Muscle of back (tissue), 13 donors: ENCODE measurements at places on chromosomes 11 and 22. TPM values are rescaled to one million over a fixed set of nuclear protein-coding genes. Genes with fewer than 3 reads are reported as not detected.

- DNase-seq = no peak
Measured at GRCh38 chr11:119306373-119306890, 10.5 kb downstream of the MCAM start.

DNA sequence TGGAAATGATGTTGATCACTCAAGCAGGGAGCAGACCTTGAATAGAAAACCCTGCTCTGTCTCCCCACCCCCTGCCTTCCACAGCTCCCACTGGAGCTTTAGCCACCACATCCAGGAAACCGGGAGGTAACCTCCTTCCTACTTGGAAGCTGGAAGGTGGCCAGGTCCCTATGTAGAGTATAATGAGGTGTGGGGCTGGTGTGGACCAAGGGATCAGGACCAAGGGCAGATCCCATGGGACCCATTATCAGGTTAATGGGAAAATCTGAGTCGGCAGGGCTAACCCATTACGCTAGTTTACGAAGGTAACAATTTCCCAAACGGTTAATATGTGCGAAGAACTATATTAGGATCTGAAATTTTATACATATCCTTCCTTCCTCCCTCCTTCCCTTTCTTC, 321.9 kb downstream of the MIAT start:
- no peak for DNase-seq

DNA sequence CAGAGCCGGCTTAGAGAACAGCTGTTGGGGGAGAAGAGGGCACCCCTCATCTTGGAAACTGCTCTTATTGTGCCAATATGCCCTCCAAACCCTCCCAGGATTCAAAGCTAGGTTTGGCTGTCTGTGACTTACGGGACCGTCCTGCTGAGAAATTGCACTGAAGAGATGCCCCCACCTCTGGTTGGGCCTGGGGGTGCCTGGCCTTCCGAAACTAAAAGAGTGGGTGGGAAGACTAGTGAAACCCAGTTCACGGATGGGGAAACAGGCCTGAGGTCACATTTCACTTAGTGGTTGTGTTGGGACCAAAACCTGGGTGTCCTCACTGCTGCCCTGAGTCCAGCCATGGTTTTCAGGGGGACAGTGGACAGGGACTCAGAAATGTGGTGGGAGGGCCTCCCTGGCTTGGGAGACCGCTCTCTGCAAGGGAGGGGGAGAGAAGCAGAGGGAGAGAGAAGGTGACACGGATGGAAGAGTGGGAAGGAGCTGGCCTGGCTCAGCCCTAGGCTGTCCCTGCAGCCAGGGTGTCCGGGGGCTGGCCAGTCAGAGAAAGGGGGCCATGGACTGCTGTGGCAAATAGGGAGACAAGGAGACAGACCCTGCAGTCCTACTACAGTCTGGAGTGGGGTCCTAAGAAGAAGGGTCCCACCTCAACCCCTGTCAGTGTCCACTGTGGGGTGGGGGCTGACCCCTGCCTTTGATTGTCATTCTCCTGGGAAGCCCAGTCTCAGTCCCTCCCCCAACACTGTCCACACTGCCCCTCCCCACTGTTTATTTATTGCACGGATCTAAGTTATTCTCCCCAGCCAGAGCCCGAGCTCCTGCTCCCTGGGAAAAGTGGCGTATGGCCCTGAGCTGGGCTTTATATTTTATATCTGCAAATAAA, 13.6 kb downstream of the MAFF start:
- no peak for DNase-seq

DNA sequence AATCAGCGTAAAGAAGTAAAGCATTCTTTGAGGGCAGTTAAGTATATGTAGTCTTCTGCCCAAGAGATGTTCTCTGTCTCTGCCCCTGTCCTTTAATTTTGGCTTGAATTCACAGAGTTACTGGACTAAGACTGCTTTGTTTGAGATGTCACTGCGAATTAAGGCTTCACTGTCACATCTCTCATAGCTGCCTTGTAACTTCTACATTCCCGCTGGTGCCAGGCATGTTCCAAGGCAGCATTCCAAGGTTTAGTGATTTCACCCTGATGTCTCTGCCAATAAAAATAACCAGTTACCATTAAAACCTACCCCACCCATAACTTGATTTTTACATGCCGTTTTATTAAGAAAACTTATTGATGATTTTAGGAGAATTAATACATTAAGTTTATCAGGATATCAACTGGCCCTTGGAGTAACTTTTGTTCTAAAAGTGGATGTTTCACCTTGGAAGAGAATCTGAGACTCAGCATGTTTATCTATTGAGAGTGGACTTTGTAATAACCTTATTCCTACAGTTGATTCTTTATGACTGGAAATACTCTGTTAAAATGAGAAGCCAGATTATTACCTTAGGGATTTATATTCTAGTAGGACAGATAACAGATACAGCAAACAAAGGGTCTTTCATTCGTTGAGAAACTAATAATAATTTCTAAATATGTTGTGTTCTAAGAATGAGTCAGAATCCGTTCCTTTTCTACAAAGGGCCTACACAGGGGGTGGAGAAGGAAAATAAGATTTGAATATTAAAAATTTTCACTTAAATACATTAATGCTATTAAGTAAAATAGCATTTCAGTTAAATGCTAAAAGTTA, 110.2 kb downstream of the UVRAG start:
- DNase-seq = no peak

GRCh38 chr11:116309446-116309845, 463.3 kb downstream of the BUD13 start:
- no peak for DNase-seq

GRCh38 chr11:26878959-26879581, 114.8 kb upstream of the FIBIN start:
- DNase-seq = no peak

- no peak for DNase-seq
Measured at GRCh38 chr11:126138636-126139035, 72.8 kb downstream of the RPUSD4 start.

- DNase-seq = no peak
Measured at GRCh38 chr11:85810521-85810870, 445 bp downstream of the SYTL2 start.

- DNase-seq = no peak
Measured at GRCh38 chr11:18749681-18750319, 23.8 kb upstream of the IGSF22 start.

DNA sequence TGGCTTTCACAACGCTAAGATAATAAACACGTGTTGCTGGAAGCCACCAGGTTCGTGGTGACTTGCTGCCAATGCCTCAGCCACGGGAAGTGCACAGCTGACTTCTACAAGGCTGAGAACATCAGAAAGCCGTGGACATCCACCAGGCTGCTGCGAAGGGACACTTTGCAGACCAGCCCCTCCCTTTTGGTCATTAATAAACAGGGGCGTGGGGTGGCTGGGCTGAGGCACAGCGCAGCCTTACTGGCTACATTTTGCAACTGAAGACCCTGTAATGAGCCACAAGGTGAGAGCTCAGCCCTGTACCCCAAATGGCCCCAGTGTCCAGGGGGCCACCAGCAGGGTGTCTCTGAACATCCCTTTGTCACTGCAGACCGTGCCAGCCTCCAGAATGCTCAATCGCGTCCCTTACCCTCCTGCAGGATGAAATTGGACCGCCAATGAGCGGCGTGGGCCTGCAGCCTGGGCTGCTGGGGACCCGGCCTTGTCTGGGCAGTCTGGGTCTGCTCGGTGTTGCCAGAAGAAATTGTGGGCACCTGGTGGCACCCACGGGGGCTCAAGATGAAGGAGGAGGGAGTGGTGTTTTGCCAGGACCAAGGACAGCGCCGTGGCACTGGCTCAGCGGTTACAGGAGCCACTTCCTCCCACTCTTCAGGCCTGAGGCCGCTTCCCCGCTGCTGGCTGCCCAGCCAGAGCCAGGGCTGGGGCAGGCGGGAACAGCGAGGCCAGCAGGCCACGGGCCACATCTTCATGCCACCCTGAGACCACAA, 181.9 kb downstream of the CTTN start:
- no peak for DNase-seq

GRCh38 chr11:105632316-105632715, 22.4 kb downstream of the GRIA4 start:
- DNase-seq = no peak

DNA sequence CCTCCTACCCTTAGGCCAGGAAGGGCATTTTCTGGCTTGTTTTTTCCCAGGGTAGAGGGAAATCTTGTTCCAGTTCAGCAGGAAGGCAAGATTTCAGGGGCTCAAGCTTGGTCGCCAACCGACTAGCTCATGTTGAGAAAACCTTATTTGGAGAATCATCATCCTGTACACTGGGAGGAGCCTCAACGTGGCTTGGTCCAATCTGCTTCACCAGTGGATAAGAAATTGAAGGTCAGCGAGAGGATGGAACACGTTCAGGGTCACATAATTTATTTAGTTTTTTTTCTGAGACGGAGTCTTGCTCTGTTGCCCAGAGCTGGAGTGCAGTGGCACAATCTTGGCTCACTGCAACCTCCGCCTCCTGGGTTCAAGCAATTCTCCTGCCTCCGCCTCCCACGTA, 20.5 kb downstream of the FADS2 start:
- no peak for DNase-seq

DNA sequence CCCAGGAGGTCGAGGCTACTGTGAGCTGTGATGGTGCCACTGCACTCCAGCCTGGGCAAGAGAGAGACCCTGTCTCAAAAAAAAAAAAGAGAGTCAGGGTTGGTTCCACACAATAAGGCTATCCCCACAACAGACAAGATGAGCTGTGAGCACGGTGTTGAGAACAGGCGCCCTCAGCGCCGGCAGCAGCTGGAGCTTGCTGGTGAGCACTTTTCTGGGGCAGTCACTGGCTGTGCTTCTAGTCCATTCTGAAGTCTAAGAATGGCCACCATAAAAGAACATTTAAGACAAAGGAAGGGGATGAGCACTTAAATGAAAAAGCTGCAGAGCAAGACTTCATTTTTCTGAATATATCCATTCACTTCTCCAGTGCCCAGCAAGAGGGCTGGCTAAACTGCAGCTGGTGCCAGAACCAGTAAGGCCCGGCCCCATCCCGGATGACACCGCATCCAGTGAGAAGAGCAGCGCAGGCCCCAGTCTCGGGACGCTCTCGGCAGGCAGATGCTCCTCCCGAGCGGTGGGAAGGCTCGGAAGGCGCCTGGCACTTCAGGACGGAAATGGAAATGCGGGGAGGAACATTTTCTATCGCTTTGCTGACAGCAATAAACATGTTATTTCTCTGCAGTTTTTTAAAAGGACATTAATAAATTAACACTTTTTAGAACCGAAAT, 12.2 kb downstream of the TUBGCP6 start:
- no peak for DNase-seq

GRCh38 chr22:32567544-32567943, 92.9 kb downstream of the FBXO7 start:
- no peak for DNase-seq

DNA sequence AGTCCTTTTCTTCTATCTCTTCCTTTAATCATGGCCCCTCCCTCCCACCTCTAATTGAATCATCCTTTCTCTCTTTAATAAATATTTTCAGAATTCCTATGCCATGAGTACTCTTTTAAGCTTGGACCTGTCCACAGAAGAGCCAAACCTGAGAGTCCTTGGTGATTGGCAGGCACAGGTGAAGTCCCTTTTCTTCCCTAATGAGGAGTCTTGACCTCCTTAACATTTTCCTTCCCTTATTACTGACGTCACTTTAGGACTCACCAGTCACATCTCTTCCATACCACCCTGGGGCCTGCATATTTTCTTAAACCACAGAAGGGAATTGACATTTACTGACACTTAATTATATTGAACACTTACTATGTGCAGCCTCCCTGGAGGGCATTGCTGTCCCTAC, 41.0 kb upstream of the RASSF10 start:
- DNase-seq = no peak

DNA sequence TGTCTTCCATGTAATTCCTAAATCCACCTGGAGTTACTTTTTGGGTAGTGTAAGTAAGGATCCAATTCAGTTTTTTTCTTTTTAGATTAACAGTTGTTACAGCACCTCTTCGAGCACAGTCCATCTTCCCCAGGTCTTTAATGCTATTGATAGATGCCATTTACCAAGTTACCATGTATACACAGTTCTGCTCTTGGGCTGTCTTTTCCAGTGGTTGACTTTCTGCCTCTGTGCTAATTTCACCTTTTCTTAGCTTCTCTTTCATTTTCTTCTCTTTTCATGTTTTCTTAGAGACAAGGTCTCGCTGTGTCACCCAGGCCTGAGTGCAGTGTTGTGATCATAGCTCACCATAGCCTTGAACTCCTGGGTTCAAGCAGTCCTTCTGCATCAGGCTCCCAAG, 12.0 kb downstream of the ATXN10 start:
- DNase-seq = no peak

DNA sequence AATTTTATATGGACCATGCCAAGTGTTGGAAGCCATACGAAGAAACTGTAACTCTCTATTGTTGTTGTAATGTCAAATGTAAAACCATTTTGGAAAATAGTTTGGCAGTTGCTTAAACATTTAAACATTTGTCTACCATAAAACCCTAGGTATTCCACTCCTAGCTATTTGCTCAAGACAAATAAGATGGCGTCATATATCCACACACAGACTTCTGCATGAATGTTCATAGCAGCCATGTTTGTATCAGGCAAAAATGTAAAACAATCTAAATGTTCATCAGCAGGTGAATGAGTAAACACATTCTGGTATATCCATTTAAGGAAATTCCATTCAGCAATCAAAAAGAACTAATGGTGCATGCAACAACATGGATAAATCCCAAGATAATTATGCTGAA, 27.9 kb downstream of the OR9I1 start:
- DNase-seq = no peak

- DNase-seq = no peak
Measured at GRCh38 chr11:93988455-93988854, 32.7 kb upstream of the HEPHL1 start.

DNA sequence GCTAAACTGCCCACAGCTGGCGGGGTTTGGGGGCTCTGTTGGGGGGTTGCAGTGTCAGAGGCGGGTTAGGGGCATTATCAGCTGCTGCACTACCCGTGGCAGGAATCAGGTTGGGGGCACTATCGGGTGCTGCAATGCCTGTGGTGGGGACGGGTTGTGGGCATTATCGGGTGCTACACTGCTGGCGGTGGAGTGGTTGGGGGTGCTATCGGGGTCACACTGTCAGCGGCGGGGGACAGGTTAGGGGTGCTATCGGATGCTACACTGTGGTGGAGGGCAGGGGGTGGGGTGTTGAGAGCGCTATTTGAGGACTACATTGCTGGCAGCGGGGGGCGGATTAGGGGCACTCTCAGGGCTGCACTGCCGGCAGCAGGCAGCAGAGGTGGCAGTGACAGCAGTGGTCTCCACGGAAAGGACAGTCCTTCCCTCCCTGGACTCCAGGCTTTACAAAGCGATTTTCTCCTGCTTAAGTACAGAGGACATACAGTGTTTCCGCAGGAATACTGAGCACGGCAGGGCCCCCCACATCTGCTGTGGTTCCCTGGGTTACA, 119.5 kb upstream of the VPREB1 start:
- no peak for DNase-seq

Gene GGT5
- polyA plus RNA-seq = 10.1 TPM

Gene UCP3
- polyA plus RNA-seq = 2.9 TPM

Gene GPHA2
- polyA plus RNA-seq = not detected

Gene CFAP300
- polyA plus RNA-seq = 3.3 TPM

Gene STK33
- polyA plus RNA-seq = 6.2 TPM

Gene LDHAL6A
- 0.37 TPM for polyA plus RNA-seq

Gene ACRV1
- polyA plus RNA-seq = 0.50 TPM

Gene FAM111B
- polyA plus RNA-seq = 9.7 TPM

Gene DDTL
- polyA plus RNA-seq = 6.7 TPM

Gene BET1L
- polyA plus RNA-seq = 29.6 TPM
